H9 (cell line): ENCODE measurements at places on chromosomes 4 and X. TPM values are rescaled to one million over a fixed set of nuclear protein-coding genes. Genes with fewer than 3 reads are reported as not detected.

DNA sequence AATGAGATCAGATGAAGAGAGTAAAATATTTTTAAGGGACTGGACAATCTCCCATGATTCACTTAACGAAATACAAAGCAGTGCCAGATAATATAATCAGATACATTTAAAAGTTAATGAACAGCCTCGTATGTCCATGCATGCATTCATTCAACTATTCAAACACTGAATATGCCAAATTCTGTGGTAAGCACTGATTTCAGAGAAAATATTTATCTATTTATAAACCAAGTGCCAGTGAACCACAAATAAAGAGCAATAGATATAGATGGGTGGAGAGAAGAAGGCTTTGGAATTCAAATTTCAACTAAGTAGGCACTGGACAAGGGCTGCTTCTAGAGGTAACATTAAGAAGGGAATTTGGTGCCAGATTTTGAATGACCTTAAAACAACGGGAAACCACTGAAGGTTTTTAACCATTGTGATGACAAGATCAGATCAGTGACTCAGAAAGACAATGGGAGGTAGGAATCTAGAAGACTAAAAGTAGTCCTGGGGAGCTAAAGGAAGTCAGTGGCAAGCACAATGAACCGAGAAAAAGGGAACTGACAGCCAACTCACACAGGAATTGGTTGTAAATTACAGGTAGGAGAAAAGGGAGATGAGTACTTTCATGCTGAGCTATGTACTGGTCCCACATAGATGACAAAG is 14.2 kb downstream of the ELOVL6 start:
- H3K27ac ChIP-seq: peak overlapping the region; percentile 24
- peaks cover 23% of the 10 kb centered on the region for H3K36me3 ChIP-seq
- peaks cover 4% of the 10 kb centered on the region; the same call in 1 of the 2 replicates for H3K4me1 ChIP-seq
- no peaks in the 10 kb centered on the region for H3K27me3 ChIP-seq
- DNase-seq: no peak
- no peak overlapping the region; the same call in 2 of the 3 replicates for H3K4me3 ChIP-seq

DNA sequence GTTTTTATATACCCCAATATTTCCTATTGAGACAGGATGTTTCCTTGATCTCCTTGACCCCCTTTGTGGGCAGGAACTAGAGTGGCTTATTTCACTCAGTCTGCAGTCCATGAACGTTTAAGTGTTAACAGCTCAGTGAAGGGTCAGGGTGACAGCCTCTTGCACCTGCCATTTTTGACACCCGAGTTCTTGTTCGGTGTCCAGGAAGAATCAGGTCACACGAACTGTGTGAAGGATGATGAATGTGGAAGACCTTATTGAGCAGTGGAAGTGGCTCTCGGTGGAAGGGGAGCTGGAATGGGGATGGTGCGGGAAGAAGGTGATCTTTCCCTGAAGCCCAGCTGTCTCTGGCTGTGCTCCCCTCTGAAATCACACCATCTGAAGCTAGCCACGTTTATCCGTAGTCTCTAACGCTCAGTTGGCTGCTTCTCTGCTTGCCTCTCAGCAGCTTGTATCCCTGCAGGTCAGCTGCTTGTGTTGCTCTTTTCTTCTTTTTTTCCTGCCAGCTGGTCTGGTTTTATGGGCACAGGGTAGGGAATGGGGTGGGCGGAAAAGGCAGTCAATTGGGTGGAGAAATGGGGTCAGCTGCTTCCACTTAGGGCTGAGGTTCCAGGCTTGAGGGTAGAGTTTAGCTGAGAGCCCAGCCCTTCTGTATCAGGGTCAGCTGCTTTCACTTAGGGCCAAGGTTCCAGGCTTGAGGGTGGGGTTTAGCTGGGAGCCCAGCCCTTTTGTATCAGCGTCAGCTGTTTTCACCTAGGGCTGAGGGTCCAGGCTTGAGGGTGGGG is 29.0 kb upstream of the CCNG2 start:
- no peak overlapping the region; the same call in 1 of the 2 replicates for H3K4me3 ChIP-seq
- no peaks in the 10 kb centered on the region for H3K27me3 ChIP-seq
- peaks cover under 1% of the 10 kb centered on the region; the same call in 1 of the 2 replicates for H3K4me1 ChIP-seq
- no peak overlapping the region for H3K27ac ChIP-seq
- no peaks in the 10 kb centered on the region; the same call in 1 of the 2 replicates for H3K36me3 ChIP-seq
- no peak for DNase-seq

Gene PCDH18
- total RNA-seq: 60.7 and 61.7 TPM in 2 replicates

DNA sequence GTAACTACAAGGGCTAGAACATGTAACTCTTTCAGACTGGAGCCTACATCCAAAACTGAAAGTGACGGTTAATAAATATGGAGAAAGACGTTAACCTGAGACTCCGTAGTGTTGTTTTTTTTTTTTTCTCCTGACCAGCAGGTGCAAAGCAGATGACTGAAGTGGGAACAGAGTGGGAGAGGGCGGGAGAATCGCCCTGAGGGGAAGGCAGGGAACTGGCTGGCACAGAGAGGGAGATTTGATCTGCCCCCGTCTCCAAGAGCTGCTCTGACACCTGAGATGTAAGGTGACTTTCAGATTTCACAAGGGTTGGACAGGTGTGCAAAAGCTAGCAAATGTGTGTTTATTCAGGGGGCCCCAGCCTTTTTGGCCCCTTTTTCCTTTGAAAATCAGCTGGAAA is 180.2 kb downstream of the PALLD start:
- H3K36me3 ChIP-seq: no peaks in the 10 kb centered on the region
- no peak for DNase-seq
- H3K27me3 ChIP-seq: no peaks in the 10 kb centered on the region
- no peaks in the 10 kb centered on the region for H3K4me1 ChIP-seq
- H3K4me3 ChIP-seq: no peak overlapping the region
- no peak overlapping the region for H3K27ac ChIP-seq

- no peak overlapping the region for H3K27ac ChIP-seq
- H3K4me1 ChIP-seq: peaks cover 4% of the 10 kb centered on the region; the same call in 1 of the 2 replicates
- H3K4me3 ChIP-seq: no peak overlapping the region
Observed at GRCh38 chr4:120071192-120071795, 4.6 kb upstream of the MAD2L1 start.

Gene UBA6
- 63.5 and 72.2 TPM in 2 replicates for total RNA-seq

GRCh38 chrX:66164931-66165330 is 884 bp downstream of the HEPH start:
- H3K36me3 ChIP-seq: peaks cover 9% of the 10 kb centered on the region; the same call in 1 of the 2 replicates
- H3K4me3 ChIP-seq: peak overlapping the region; percentile 92
- no peaks in the 10 kb centered on the region for H3K4me1 ChIP-seq
- no peak overlapping the region for H3K27ac ChIP-seq
- DNase-seq: no peak

Gene SNX25
- 24.4 and 28.2 TPM in 2 replicates for total RNA-seq

DNA sequence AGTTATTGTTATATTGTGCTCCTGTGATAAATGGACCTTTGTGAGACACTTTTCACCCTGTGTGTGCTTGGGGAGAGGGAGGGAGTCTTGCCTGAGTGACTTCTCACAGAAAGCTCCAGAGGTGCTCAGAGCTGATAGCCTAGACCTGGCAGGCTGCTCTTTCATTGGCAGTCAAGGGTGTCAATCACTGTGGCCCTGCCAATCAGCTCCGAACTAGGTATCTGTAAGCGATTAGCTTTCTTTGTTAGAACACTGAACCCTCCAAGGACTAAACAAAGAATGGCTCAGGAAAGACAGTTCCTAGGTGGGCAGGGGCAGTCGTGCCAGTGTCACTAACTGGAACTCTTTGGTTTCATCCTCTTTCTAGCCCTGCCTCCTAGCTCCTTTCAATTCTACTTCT is 2.7 kb upstream of the NALF2 start:
- H3K27me3 ChIP-seq: no peaks in the 10 kb centered on the region
- DNase-seq: peak; percentile 73
- H3K4me3 ChIP-seq: no peak overlapping the region
- no peak overlapping the region for H3K27ac ChIP-seq
- H3K36me3 ChIP-seq: peaks cover 7% of the 10 kb centered on the region; the same call in 2 of the 3 replicates

- H3K27ac ChIP-seq: no peak overlapping the region
- no peak for DNase-seq
- no peaks in the 10 kb centered on the region; the same call in 1 of the 3 replicates for H3K36me3 ChIP-seq
- H3K4me3 ChIP-seq: no peak overlapping the region
Observed at GRCh38 chrX:19787305-19787815, 100.0 kb downstream of the SH3KBP1 start.
